GM20000 (cell line): ENCODE measurements at places on chromosomes 7 and 10.

DNA sequence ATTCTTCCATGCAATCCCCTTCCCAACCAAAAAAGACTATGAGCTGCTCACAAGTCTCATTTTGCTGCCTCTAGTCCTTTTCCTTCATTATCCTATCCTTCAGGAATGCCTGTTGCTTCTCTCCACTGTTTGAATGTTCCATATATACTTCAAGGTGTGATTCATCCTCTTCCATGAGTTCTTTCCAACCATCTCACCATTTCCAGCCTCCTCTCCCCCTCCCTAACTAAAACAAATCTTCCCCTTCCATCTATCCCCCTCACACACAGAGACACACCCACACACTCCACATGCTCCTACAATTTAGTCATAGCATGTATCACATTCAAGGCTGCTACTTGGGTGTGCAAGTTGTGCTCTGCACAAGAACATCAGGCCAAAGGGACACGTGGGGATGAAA lies 254.3 kb downstream of the DYNC1I1 start:
- no peak for DNase-seq

GRCh38 chr7:131327049-131327625 lies 539 bp upstream of the MKLN1 start:
- DNase-seq = peak; percentile 42

GRCh38 chr7:121752706-121753105 lies 120.3 kb upstream of the PTPRZ1 start:
- peak; percentile 4 for DNase-seq

GRCh38 chr10:11901454-11901832 lies 78.3 kb downstream of the PROSER2 start:
- no peak for DNase-seq

- no peak for DNase-seq
These were observed 76.8 kb downstream of the DIP2C start for GRCh38 chr10:612696-613095.
